Sciatic nerve (tissue), 2 donors: ENCODE measurements at places on chromosomes 2 and 18. TPM values are rescaled to one million over a fixed set of nuclear protein-coding genes. Genes with fewer than 3 reads are reported as not detected.

Gene IFIH1
- total RNA-seq = 21.0 TPM

Gene PPP1CB
- 210 TPM for total RNA-seq

DNA sequence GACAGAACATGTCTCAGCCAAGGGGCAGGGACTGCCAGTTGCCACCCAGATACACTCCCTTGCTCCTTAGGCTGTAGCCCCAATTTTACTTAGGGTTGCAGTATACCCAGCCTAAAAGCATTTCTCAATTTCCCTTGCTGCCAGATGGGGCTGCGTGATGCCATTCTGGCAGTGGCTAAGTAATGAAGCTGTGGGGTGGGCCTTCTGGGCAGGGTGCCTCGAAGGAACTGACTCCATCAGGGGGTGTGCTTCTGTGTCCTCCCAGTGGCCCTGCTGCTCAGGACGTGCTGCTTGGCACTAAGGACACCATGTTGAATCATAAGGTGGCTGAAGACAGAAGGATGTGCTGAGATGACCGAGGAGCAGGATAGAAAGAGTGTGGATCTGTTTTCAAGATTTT lies 74.2 kb downstream of the VWA3B start:
- no peak for DNase-seq

DNA sequence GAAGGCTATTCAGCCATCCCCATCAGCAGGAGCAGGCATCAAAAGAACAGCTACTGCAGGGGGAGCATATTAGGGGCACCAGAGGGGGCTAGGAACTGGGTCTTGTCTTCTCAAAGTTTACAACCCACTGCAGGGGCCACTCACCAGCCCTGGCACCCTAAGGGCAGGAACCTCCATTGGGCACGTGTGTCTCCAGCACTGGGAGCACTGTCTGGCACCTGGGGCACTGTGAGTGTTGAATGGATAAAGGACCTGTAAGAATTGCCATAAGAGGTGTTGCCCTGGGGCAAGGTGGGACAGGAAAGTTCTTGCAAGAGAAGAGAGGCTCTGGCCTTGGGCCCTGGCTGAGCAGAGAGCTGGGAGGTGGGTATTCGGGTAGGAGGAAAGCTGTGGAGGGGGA lies 1.4 kb upstream of the STEAP3 start:
- no peak for DNase-seq

GRCh38 chr2:236130349-236130998 lies 37.7 kb downstream of the GBX2 start:
- no peak for DNase-seq
